ENCODE measurements at places on chromosomes 4 and X.

- no peak for DNase-seq
These were observed 11.3 kb upstream of the KIAA0232 start for GRCh38 chr4:6771229-6771671.

GRCh38 chr4:176601124-176601523, 191.6 kb downstream of the VEGFC start:
- DNase-seq, result no peak

- no peak for DNase-seq
These were observed 140.8 kb downstream of the OPHN1 start for GRCh38 chrX:68292471-68292870.

DNA sequence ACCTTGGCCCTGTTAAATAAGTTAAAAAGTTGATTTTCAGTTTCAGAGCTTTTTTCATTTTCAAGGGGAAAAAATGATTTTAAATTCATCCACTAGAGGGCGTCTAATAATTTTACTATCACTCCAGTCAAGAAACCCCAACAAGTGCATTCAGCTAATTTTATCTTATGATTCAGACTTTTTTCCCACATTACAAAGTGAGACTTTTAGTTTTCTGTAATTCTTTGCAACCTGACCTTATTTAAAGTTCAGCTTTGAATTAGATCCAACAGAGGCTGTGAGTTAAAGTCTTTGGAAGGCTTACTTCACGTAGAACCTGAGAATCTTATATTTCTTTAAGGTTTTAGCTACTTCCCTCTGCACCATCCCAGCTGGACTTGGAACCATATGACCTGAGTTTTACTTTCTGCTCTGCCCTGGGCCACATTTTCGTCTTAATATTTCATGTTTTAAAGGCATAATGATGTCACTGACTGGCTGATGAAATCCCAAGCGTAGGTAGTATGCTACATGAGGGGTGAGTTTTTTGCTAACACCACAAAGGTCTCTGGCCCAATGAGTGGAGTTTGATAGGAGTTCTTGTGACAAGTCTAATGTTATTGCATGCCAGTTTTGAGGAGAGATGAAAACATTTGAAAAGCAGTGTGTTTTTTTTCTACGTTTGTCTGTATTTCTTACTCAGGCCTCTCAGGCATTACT, 7.2 kb downstream of the GNRHR start:
- peak; percentile 38 for DNase-seq

DNA sequence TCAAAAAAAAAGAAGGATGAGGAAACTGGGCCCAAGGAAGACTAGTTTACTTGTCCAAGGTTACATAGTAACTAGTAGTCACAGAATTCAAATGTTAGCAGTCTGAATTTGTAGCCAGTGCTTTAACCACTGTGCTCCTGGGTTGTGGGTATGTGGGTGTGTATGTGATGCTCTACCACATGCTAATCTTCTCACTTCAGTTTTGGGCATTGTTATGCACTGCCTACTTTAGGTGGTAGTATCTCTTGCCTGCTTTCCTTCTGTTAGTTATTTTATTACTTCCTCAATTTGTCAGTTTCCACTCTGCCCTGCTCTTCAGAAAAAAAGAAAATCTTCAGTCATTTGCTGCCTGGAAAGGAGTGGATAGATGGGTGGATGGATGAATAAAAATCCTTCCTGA, 219.2 kb downstream of the RPA4 start:
- no peak for DNase-seq

DNA sequence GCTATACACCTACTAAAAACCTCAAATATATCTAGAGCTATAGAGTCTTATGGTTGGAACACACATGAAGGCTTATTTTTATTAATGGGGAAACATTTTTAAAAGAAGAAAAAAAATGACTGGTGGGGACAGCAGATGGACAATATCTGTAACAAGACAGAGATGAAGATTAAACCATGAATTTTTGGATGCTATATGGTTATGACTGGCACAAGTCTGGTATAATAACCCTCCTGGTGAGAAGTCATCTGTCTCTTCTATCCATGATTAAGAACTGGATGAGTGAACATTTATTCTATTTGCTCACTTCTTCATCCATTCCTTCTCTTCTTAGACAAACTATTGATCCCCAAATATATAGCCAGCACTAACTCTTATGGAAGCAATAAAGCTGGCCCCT, 104.4 kb downstream of the EFHC2 start:
- no peak for DNase-seq

DNA sequence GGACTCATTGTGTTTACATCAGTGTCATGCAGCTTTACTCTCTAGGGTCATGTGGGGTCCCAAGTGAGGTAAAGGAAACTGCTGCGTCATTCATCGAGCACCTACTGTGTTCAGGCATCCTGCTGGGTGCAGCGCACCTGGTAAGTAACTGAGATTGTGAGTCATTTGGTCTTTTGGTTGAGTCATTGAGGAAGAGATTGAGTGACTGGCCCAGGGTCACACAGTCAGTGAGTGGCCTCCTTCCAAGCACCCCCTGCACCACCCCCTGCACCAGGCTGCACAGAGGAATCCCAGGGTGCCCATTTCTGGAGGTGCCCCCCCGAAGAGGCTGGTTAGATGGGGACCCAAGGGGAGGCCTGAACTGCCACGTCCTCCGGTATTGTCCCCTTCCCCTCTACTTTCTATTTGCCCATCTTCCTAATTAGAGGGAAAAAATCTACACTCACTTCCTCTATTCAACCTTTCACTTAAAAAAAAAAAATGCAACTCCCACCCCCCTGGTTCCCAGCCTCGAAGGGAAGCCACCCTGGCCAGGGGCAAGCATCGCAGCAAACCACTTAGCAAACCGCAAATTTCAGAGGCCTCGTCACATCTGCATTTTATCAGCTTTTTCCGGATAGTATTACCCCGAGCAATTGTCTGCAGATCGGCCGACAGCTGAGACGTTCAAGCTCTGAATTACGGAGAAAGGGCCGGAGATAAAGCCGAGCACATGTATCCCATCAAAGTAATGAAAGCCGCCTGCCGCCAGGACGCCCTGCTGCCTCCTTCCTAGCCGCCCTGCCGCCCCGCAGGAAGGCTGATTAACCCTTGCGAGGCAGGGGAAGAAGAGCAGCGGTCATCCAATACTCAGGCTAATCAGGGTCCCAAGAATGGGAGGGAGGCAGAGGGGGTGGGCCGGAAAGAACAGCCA, 96.3 kb upstream of the MSX1 start:
- DNase-seq, result peak; percentile 1

DNA sequence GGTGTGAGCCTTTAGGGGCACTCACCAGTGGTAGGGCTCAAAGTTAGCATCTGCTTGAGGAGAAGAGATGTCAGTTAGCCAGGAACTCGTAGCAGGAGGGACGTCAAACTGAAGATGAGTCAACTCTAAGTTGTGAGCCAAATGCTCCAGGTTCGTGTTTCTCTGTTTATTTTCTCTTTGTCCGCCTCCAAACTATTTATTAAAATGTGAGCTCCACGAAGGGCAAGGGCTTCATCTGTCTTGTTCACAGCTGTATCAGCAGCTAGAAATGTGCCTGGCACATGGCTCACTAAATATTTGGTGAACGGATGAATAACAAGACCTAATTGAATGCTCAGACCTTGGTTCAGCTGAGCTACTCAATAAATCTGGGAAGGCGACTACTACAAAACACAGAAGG, 248.9 kb downstream of the BCOR start:
- no peak for DNase-seq

DNA sequence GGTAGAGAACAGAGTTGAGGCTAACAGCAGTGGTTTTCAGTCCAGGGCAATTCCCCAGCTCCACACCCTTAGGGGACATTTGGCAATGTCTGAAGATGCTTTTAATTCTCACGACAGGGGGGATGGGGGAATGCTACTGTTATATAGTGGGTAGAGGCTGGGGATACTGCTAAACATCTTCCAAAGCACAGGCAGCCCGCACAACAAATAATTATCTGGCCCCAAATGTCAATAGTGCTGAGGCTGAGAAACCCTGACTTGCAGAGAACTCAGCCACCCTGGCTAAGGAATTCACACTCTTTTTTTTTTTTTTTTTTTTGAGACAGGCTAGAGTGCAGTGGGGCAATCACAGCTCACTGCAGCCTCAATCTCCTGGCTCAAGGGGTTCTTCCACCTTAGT, 60.6 kb downstream of the POLR2B start:
- DNase-seq, result no peak

Measured in CD4-positive, alpha-beta T cell treated with Interleukin-15 for 4 hours (primary cell).